A549 treated with DMSO at 1 μM for 4 hours (cell line): ENCODE measurements at places on chromosomes 4 and X. TPM values are rescaled to one million over a fixed set of nuclear protein-coding genes. Genes with fewer than 3 reads are reported as not detected.

Gene ZFX
- total RNA-seq = 12.3 to 14.6 TPM (median 12.5 TPM) in 5 replicates

Gene PHKA1
- total RNA-seq = 16.8 to 22.8 TPM (median 21.6 TPM) in 5 replicates

Gene GABRE
- total RNA-seq = 15.9 to 28.1 TPM (median 23.7 TPM) in 5 replicates

Gene CENPVL2
- total RNA-seq = not detected in 5 replicates

Gene MAP7D2
- 5.3 to 7.1 TPM (median 5.7 TPM) in 5 replicates for total RNA-seq

Gene CFAP99
- total RNA-seq = 0.07 to 0.19 TPM (median 0.11 TPM) in 4 of 5 replicates, not detected in the other

Gene SULT1B1
- total RNA-seq = 0.01 TPM in 2 of 5 replicates, not detected in the others

Gene TMEM47
- total RNA-seq = 0.56 to 1.1 TPM (median 0.84 TPM) in 5 replicates

Gene TMEM271
- not detected in 5 replicates for total RNA-seq

Gene FBXO8
- total RNA-seq = 8.5 to 11.2 TPM (median 10.6 TPM) in 5 replicates

Gene AWAT2
- not detected in 5 replicates for total RNA-seq

Gene FGB
- total RNA-seq = 11.5 to 19.8 TPM (median 14.2 TPM) in 5 replicates

Gene CCNA2
- total RNA-seq = 43.5 to 55.0 TPM (median 51.9 TPM) in 5 replicates

Gene SHROOM4
- total RNA-seq = not detected in 5 replicates

Gene S100P
- total RNA-seq = 21.3 to 67.3 TPM (median 61.9 TPM) in 5 replicates

Gene CXXC4
- total RNA-seq = 0.02 to 0.05 TPM (median 0.03 TPM) in 3 of 5 replicates, not detected in the others

Gene FGF5
- 0.20 to 1.0 TPM (median 0.61 TPM) in 5 replicates for total RNA-seq

Gene HMGN5
- total RNA-seq = 2.0 to 3.4 TPM (median 2.5 TPM) in 5 replicates

Gene SPATA18
- total RNA-seq = 4.3 to 5.3 TPM (median 4.8 TPM) in 5 replicates

Gene TLL1
- total RNA-seq = 0.06 to 0.14 TPM (median 0.12 TPM) in 5 replicates

Gene SLC25A5
- total RNA-seq = 721 to 779 TPM (median 753 TPM) in 5 replicates

Gene FUNDC1
- total RNA-seq = 24.5 to 27.8 TPM (median 26.2 TPM) in 5 replicates

Gene RPS6KA6
- total RNA-seq = 5.2 to 7.6 TPM (median 7.6 TPM) in 5 replicates

Gene MAGEA6
- total RNA-seq = 11.6 to 13.0 TPM (median 12.7 TPM) in 5 replicates

Gene TCEAL7
- not detected in 5 replicates for total RNA-seq

Gene DRP2
- total RNA-seq = 0.09 to 0.34 TPM (median 0.25 TPM) in 5 replicates

Gene CLNK
- not detected in 5 replicates for total RNA-seq

Gene CPEB2
- total RNA-seq = 12.8 to 16.1 TPM (median 14.2 TPM) in 5 replicates
